Osteocyte (in vitro differentiated cells): ENCODE measurements at places on chromosomes 2 and 18. TPM values are rescaled to one million over a fixed set of nuclear protein-coding genes. Genes with fewer than 3 reads are reported as not detected.

RMND5A gene
- total RNA-seq: 24.3 and 25.8 TPM in 2 replicates

SLC9A2 gene
- not detected in 2 replicates for total RNA-seq

DDX1 gene
- total RNA-seq: 85.6 and 90.7 TPM in 2 replicates

CCDC102B gene
- total RNA-seq: 18.5 and 18.9 TPM in 2 replicates

M1AP gene
- total RNA-seq: not detected in 2 replicates

MGAT4A gene
- 0.38 TPM in 1 of 2 replicates, not detected in the other for total RNA-seq

CCBE1 gene
- total RNA-seq: 22.8 and 30.9 TPM in 2 replicates

ZSWIM2 gene
- not detected in 2 replicates for total RNA-seq

PTH2R gene
- not detected in 2 replicates for total RNA-seq

CSRNP3 gene
- total RNA-seq: 1.5 and 1.9 TPM in 2 replicates

LCT gene
- not detected in 2 replicates for total RNA-seq

REG1A gene
- not detected in 2 replicates for total RNA-seq

CDH2 gene
- 83.8 and 87.2 TPM in 2 replicates for total RNA-seq

SNED1 gene
- total RNA-seq: 17.6 and 19.4 TPM in 2 replicates
